ENCODE measurements at places on chromosomes 6 and 20. TPM values are rescaled to one million over a fixed set of nuclear protein-coding genes. Genes with fewer than 3 reads are reported as not detected.

DNA sequence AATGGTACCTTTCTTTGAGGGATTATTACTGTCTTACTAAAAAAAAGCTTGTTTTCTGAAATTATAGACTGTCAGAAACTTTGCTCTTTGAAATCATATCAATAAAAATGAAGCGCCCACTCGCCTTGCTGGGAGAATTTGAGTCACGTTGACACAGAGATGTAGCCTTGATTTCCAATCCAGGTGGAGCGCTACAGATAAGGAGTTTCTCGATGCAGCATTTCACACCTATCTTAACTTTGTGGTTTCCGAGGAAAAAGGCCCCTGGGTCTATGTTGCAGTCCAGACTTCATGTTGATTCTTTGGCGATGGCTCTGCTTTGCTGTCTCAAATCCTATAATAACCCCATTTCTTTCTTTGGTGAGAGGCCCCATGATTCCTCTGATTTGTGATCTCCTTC, 158.1 kb upstream of the ARG1 start:
- no peak for DNase-seq

- DNase-seq = no peak
These were observed 40.6 kb downstream of the GJA10 start for GRCh38 chr6:89934685-89935366.

DNA sequence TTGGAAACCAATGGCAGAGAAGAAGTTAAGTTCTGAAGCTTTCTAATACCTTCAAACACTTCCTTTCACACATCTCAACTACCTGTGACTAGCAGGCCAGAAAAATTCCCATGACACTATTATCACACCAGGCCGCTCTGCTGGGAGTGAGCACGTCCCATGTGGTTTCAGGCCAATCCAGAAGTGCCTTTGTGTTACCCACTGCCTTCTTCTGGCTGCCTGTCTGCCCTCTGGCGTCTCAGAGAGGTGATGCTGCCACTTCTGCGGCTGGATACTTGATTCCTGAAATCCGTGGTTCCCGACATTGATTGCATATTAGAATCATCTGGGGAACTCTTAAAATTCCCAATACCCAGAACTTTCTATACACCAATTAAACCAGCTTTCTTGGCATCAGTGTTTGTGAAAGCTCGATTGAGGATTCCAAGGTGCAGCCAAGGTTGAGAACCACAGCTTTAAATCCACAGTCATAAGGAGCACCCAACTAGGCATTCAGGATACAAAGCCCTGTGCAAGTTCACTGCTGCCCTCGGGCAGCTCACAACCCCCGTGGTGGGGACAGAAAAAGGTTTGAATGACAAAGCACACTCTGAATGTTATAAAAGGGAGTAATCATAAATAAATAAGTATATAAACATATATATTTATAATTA, 65.6 kb downstream of the STMND1 start:
- no peak for DNase-seq

- DNase-seq = no peak
These were observed 56.3 kb downstream of the RGS17 start for GRCh38 chr6:153074761-153075160.

DNA sequence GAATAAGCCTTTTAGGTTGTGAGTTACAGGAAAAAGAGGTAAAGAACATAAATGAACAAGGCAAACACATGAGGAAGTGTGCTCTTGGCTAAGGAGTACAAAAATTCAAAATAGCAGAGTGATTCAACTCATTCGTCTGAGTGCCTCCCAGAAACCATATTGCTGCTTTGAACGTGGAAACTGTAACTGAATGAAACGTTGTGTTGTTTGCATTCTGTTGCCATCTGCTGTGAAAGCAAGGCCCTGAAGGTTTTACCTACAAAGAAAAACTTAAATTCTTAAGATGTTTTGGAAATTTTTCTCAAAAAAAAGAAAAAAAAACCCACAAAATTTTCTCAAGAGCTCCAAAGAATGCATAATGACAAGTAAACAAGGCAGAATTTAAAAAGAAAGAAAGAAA, 375.4 kb upstream of the HS3ST5 start:
- DNase-seq = no peak

RBPJL gene
- total RNA-seq = not detected

SKIC2 gene
- total RNA-seq = 115 TPM
